CD4-positive, alpha-beta T cell treated with Interleukin-12 subunit alpha and Interleukin-12 subunit beta, for 1 hour (primary cell): ENCODE measurements at places on chromosomes 1 and 21.

DNA sequence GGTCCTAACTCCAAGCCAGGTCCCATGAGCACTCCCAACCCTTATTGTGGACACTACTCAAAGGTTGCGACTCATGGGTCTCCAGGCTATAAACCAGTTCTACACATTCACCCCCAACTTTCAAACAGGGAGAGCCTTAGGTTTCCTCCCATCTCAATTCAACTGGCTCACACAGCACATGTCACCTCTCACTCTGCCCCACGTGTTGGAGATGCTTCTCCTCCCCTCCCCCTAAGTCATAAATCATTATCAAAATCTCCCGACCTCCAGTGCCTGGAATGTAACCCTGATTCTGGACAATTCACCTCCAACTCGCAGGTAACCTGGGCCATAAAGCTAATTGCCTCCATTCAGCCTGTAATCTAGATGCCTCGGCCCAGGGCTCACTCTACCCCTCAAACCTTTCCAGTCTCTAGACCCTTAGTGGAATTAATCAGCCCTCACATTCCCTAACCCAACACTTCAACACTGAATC, 595 bp downstream of the AK2 start:
- no peak for DNase-seq

DNA sequence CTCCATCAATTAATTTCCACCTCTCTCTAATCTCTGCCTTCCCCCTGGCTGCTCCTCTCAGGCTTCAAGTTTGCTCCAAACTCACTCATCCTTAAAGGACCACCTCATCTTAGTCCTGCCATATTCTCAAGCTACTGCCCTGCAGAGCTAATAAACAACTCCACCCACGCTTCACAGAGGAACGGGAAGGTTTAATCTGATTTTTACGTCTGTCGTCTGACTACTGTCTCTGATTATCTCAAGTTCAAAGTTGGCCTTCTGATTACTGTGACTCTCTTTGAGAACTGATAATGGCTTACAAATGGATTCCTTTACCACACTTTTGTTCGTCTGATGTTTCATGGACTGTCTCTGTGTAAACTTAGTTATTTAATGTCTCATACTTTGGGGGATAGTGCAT, 7.6 kb upstream of the CPT2 start:
- DNase-seq = no peak

DNA sequence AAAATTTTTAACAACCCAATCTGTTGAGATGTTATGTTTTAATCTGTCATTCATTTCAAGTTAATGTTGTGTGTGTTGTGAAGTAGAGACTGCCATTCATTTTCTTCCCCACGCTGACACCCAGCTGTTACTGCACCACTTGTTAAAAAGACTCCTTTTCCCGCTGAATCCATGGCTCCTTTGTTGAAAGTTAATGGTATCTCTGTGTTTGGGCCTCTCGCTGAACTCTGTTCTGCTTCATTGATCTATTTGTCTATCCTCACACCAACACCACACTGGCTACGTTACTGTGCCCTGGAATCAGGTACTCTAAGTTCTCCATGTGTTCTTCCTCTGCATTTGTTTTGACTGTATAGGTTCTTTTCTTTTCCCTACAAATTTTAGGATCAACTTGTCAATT, 58.2 kb downstream of the PDE9A start:
- DNase-seq = no peak

GRCh38 chr21:37061926-37062592, 10.8 kb downstream of the PIGP start:
- DNase-seq = no peak

- no peak for DNase-seq
Measured at GRCh38 chr1:41682845-41683625, 198.6 kb upstream of the EDN2 start.
